ENCODE measurements at places on chromosomes 6 and 20.

GRCh38 chr20:50585214-50585613, 75.0 kb downstream of the PTPN1 start:
- DNase-seq: no peak

DNA sequence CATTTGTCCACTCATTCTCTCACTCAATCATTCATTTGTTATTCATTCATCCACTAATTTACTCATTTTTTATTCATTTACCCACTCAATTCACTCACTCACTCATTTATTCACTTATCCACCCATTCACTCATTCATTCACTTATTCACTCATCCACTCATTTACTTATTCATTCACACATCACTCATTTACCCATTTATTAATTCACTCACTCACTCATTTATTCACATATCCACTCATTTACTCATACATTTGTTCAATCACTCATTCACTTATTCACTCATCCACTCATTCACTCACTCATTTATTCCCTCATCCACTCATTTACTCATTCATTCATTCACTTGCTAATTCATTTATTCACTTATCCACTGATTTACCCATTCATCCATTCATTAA, 129.1 kb downstream of the TTLL2 start:
- no peak for DNase-seq

DNA sequence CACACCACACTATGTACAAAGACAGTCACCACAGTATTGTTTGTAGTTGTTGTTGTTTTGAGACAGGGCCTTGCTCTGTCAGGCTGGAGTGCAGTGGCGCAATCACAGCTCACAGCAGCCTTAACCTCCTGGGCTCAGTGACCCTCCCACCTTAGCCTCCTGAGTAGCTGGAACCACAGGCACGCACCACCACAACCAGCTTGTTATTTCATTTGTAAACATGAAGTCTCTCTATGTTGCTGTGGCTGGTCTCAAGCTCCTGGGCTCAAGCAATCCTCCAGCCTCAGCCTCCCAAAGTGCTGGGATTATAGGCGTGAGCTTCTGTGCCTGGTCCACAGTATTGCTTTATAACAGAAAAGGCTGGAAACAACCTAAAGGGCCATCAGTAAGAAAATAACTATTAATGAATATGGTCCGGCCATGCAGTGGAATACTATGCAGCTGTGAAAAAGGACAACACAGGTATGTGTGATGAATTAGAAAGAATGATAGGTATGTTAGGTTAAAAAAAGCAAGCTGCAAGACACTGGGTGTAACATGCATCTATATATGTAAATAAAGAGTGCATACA, 30.0 kb upstream of the PTGIS start:
- DNase-seq: no peak

DNA sequence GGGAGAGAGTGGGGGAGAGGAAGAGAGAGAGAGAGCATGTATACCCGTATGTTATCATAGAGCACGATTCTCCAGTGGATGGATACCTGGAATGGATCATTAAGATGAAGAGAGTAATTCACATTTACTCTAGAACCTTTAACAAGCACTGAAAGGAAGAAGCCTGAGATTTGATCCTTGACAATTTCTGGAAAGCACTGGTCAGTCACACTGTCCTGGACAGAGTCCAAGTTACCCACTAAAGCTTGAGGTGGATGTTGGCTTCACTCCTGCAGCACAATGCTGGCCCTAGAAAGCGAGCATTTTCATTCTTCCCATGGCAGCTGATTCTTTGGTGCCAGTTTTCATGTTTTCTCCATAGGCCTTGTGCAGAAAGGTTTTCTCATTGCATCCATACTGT, 25.6 kb downstream of the NFYA start:
- DNase-seq: peak; percentile 62

DNA sequence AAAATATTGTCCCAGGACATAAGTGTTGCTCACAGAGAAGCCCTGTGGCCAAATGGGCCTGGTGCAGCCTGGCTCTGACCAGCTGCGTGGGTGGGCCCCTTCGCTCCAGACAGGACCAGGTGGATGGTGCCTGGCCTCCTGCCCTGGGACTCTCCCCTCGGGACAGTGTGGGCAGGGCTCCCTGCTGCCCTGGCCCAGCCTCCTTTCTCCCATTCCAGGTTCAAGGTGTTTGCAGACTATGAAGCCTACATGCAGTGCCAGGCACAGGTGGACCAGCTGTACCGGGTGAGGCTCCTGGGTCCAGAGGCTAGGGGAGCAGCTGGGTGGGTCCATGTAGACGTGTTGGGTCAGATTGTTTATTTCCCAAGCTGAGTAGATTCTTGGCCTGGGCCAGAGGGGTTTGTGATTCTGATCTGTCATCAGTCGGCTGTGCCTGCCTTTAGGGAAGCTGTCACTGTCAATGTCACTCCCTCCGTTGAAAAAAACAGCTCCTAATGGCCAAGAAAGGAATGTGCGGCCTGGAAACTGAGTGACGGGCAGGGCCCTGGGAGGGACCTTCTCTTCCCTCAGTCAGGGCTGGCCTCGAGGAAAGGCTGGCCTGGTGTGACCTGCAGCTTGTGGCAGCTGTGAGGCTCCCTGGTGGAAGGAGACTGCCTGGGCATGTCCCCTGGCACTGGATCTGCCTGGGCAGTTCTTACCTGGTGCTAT, 47.7 kb downstream of the PYGB start:
- DNase-seq: no peak

DNA sequence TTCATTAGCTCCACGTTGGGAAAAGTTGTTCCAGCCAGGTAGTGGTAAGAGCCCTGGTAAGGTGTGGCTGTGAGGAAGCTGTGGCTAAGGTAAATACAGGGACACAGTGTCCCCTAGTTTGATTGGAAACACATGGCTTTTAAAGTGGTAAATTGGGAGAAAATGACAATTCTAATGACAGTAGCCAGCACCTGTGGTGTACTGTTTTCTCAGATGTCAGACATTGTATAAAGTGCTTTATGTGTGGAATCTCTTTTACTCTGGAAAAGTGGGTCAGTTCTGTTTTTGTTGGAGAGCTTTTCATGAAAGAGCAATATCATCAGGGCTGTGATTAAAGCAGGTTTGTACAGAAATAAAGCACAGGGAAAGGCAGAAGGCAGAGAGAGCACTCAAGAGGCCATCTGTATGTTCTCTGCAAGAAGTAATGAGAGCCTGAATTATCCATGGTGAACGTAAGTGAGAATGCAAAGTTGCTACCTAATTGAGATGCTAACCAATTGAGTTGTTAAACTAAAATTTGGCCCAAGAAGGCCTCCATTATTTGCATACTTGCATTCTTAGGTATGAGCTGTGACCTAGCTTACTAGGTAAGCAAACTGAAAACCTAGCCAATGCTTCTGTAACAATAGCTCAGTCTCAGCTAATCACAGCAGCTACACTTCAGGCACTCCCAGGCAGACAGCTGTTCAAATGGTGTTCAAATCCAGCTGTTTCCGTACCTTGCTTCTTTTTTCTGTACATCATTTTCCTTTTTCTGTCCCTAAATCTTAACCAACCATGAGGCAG, 28.2 kb downstream of the MRAP2 start:
- DNase-seq: no peak
